ENCODE measurements at places on chromosomes 12 and 14. TPM values are rescaled to one million over a fixed set of nuclear protein-coding genes. Genes with fewer than 3 reads are reported as not detected.

Gene GRIP1
- 0.22 TPM for total RNA-seq

GRCh38 chr14:49954171-49954631 is 61.3 kb downstream of the ARF6 start:
- no peak overlapping the region for H3K4me3 ChIP-seq
- no peaks in the 10 kb centered on the region for H3K27me3 ChIP-seq
- H3K27ac ChIP-seq: no peak overlapping the region
- no peaks in the 10 kb centered on the region for H3K36me3 ChIP-seq

GRCh38 chr12:112762753-112763152 is 28.8 kb upstream of the RPH3A start:
- H3K27me3 ChIP-seq: no peaks in the 10 kb centered on the region
- H3K4me3 ChIP-seq: no peak overlapping the region
- no peak for DNase-seq
- no peak overlapping the region for H3K27ac ChIP-seq
- H3K4me1 ChIP-seq: no peaks in the 10 kb centered on the region

Gene DCP1B
- 12.1 TPM for total RNA-seq

Gene KLRB1
- 0.84 TPM for total RNA-seq

Data from tibial nerve (tissue), 4 donors.